Anterior cingulate cortex (tissue), 58 donors: ENCODE measurements at places on chromosomes 6 and 20.

DNA sequence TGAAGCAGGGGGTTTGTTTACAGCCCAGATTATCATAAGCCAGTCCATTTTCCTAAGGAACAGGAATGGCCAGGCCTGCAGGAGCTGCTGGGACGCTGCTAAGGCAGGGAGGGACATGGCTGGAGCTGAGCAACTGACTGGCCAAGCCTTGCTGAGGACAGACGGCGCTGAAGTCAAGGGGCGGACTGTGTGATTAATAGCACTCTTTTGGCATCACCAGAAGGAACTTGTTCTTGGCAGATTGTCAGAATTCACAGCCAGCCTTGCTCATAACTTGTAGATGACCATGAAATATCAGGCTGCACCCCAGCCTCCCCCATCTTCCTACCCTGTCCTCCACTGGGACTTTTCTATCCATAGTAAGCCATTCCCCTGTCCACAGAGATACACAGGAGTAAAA, 218.8 kb upstream of the RNF24 start:
- DNase-seq = no peak

DNA sequence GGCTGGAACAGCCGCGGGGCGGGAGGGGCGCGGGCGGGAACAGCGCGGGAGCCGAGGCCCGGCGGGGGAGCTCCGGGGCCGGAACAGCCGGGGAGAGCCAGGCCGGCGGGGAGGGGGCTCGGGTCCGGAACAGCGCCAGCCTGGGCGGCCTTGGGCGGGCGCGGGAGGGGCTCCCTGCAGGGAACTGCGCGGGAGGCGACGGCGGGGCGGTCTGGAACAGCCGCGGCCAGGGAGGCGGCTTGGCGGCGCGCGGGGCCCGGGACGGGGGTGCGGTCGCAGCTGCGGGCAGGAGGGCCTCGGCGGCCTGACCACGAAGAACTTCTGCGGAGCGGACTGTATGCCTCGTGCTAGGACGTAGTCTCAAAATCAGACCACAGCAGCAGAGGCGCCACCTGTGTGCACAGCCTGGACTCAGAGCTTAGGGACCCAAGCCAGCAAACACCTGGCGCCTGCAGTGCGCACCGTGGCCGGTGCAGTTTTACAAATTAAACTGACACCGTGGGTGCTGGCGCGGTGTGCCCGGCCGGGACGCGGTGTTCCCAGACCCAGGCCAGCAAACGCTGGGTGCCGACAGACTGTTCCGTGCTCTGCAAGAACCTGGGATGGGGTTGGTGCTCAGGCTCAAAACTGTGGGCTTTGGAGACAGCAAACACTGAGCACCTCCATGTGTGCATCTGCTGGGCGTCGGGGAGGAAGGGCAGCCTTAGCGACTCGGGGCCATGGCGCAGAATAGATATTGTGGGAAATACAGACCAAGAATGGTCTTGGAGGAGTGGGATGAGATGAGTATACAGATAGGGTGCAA, 572 bp downstream of the ZNF341 start:
- DNase-seq = peak; percentile 81

GRCh38 chr6:111987295-111987694, 66.6 kb upstream of the CCN6 start:
- DNase-seq = no peak

- DNase-seq = no peak
Observed at GRCh38 chr6:33581186-33581585, 1.1 kb upstream of the BAK1 start.

DNA sequence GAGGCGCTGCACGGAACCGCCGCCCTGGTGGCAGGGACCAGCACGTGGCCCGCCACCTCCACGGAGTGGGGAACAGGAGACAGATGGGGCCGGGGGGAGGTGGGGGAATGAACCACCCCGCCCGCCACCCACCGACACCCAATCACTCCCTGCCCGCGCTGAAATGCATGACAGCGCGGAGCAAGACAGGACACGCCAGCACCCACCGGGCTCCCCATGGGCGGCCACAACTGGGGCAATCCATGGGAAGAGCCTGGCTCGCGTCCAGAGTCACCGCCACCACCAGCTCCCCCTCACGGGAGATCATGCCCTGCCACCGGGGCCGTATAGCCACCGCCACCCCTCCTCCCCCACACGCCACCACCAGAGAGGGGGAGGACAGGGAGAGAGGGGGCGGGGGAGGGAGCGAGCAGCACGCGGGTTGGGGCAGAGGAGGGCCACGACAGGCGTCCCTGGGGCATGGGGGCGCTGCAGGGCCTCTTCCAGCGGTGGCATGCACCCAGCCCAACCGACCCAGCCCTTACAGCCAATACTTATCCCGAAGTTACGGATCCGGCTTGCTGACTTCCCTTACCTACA, 744.3 kb upstream of the DEFB115 start:
- DNase-seq = no peak

- no peak for DNase-seq
Observed at GRCh38 chr6:1781152-1781816, 171.6 kb downstream of the FOXC1 start.

DNA sequence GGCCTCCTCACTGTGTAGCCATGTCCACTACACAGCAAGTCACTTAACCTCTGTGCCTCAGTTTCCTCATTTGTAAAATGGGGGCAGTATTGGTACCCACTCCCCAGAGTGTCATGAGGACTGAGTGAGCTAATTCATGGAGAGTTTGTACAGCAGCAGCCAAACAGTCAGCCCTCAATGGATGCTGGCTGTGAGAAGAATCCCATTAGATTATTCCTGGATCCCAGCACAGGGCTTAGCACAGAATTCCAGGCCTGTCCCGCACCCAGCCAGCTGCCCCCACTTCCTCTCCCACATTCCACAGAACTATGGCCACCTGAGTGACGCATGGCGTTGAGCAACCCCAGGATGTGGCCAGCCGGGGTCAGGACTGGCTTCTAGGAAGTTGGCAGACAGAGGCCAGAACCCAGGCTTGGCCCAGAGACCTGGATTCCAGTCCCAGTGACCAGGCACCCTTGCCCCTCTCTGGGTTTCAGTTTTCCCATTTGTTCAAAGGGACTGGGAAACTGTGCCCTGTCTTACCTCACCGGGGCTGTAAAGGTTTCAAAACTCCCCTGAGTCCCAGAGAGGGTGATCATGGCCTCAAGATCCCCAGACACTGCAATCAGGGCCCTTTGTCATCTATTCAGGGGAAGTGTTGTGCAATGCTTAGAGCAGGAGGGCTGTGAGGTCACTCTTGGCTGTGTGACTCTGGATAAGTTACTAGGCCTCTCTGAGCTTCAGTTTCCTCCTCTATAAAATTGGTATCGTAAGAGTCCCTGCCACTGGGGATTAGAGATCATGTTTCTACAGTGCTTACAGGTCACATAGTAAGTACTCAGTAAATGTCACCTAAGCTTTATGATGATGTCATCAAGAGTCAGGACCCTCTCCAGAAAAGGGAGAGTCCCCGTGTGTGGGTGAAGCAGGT, 3.0 kb upstream of the TGM2 start:
- no peak for DNase-seq

GRCh38 chr6:150575836-150576235, 23.8 kb upstream of the PLEKHG1 start:
- DNase-seq = no peak

DNA sequence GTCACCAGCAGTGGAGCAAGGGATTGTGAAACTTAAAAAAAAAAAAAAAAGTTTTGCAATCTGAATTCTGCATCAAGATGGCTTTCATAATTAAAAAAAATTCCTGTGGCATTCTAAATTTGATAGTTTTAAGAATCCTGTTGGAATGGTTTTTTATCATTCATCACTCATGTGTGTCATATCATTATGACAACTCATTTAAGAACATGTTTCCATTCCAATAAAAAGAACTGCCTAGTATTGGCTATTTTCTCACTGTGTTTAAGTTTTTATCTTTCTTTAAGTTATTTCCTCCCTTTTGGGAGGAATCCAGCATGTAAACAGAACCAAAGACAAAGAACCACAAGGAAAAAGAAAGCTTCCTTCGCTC, 26.2 kb upstream of the RHAG start:
- no peak for DNase-seq

- no peak for DNase-seq
Observed at GRCh38 chr6:35300848-35301247, 3.2 kb downstream of the DEF6 start.

- DNase-seq = no peak
Observed at GRCh38 chr6:92496527-92496926, 922.8 kb downstream of the EPHA7 start.

- DNase-seq = no peak
Observed at GRCh38 chr6:104604685-104605084, 255.0 kb downstream of the HACE1 start.

- no peak for DNase-seq
Observed at GRCh38 chr6:43714311-43715055, 26.9 kb upstream of the MRPS18A start.

- DNase-seq = no peak
Observed at GRCh38 chr20:24866742-24867141, 82.3 kb upstream of the CST7 start.

DNA sequence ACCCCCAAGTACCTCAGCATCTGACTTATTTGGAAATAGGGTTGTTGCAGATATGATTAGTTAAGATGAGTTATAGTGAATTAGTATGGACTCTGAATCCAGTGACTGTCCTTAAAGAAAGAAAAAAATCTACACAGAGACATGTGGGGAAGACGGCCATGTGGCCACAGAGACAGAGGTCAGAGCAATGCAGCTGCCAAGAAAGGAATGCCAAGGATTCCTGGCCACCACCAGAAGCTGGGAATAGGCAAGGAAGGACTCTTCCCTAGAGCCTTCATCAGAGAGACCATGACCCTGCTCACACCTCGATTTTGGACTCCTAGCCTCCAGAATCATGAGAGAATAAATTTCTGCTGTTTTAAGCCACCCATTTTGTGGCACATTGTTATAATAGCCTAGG, 81.8 kb downstream of the FYN start:
- DNase-seq = no peak
